PC-3 (cell line): ENCODE measurements at places on chromosomes 12 and 14. TPM values are rescaled to one million over a fixed set of nuclear protein-coding genes. Genes with fewer than 3 reads are reported as not detected.

Gene PRH2
- total RNA-seq: not detected in 2 replicates

DNA sequence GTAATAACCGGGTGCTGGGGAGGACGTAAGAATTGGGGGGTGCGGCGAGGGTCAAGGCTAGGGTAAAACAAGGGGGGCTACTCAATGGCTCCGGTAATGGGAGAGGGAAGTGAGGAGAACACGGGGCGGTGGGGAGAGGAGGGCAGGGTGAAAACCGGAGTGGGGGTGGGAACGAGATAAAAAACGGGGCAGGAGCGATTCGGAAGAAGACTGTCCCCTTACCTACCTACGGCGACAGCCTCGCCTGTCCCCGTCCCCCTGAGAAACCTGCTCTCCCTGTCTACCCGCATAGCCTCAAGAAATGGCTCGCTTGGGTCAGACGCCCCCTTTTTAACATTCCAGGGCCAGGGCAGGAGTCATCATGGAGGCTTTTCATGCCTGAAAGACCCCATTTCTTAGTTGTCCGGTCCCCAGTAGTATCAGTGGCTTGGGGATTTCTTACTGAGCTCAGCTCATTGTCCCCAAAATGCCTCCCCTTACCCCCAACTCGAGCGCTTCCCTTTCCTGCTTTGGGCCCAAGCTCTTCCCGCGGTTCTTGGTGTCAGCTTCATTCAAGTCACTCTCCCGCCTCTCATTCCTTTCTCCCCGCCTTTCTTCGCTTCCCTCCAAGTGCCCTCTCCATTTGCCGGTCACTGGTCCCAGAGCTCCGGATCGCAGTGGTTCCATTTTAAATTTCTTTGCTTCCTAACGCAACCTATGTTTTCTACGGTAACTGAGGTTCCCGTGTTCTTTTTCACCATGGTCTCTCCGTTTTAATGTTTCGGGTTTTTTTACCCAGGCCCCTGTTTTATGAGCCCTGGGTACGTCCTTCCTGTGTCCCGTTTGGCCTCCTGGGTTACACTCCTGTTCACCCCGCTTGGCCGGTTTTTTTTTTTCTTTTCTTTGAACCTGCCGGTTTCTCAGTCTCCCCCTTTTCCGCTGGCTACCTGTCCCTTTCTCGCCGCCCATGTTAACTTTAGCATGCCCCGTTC, 1.2 kb upstream of the WSB2 start:
- peak; percentile 73 for DNase-seq
- H3K36me3 ChIP-seq: no peaks in the 10 kb centered on the region; the same call in 1 of the 2 replicates
- peak overlapping the region; percentile 66 for H3K27ac ChIP-seq

Gene COX14
- total RNA-seq: 75.7 and 84.7 TPM in 2 replicates

GRCh38 chr14:44287858-44288257, 219.2 kb downstream of the FSCB start:
- no peaks in the 10 kb centered on the region for H3K4me1 ChIP-seq
- no peaks in the 10 kb centered on the region for H3K27me3 ChIP-seq
- no peak overlapping the region for H3K27ac ChIP-seq
- no peak for DNase-seq
- H3K36me3 ChIP-seq: no peaks in the 10 kb centered on the region

- peak; percentile 94 for DNase-seq
- H3K4me3 ChIP-seq: peak overlapping the region; percentile 44
- H3K27me3 ChIP-seq: no peaks in the 10 kb centered on the region
- peak overlapping the region; percentile 90 for H3K27ac ChIP-seq
These were observed 44.7 kb downstream of the FERMT2 start for GRCh38 chr14:52906141-52906601.

DNA sequence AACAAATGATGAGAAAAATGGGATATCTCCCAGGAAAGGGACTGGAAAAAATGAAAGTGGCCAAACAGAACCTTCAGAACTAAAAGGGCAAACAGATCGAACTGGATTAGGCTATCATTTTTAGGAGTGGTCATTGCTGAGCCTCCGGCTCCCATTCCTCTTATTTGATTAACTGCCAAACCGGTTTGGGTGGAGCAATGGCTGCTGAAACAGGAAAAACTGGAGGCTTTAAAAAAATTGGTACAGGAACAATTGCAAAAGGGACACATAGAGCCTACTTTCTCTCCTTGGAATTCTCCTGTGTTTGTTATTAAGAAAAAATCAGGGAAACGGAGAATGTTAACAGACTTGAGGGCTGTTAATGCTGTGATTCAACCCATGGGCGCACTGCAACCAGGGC, 49.7 kb downstream of the TNFAIP2 start:
- peak; percentile 79 for DNase-seq
- no peaks in the 10 kb centered on the region for H3K36me3 ChIP-seq
- peak overlapping the region; percentile 31 for H3K4me3 ChIP-seq
- no peaks in the 10 kb centered on the region for H3K27me3 ChIP-seq
- H3K27ac ChIP-seq: no peak overlapping the region
- H3K4me1 ChIP-seq: peaks cover 11% of the 10 kb centered on the region

DNA sequence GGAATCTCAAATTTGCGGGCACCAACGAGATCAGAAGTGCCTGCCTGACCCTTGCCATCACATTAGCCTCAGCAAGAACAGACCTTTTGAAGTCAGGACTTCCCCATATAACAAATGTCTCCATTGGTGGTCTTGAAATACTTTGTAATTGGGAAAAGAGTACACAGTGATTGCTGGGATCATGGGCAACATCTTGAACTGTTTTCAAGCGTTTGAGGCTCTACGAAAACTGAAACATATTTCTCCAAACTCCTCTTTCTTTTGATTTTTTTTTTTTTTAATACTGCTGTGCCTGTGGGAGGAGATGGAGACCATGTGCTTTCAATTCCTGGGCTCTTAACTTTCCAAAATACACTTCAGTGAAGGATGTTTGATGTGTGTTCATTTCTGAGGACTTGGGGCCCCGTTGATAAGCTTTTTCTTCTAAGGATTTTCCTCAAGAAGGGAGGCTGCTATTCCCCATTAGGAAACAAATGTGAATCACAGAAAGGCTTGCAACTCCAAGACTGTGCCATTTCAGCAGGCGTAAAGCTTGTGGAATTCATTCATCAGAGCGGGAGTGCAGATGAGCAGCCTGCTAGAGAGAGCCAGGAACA, 94.5 kb downstream of the TMEM132C start:
- no peaks in the 10 kb centered on the region for H3K4me1 ChIP-seq
- DNase-seq: no peak
- no peak overlapping the region for H3K27ac ChIP-seq
- H3K36me3 ChIP-seq: no peaks in the 10 kb centered on the region
